ENCODE measurements at places on chromosomes 7 and 10.

DNA sequence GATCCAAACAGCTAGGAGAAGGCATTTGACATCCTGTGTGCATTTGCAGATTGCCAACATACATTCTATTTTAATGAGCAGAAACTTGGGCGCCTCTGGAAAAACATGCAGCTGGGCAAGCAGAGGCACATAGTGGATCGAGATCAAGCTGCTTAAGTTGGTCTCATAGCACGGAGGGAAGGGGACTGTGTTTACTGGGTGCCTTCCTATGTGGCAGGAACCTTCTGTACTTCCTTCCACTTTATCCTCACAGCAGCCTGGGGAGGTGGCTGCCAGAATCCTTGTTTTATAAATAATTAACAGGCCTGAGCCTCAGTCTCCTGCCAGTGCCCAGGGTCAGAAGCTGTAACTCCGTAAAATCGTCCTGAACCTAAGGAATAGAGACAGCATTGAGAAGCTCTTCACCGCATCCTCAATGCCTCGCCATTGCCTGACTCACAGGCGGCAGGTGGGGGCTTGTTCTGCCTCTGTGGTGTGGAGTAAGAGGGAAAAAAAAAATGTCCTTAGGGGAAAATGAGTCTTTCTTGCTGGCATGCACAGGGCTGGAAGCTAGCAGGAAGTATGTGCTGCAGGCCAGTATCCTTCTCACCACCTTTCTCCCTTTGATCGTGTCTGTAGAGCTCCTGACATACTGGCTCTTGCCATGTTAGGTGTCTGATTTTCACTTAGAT, 6.2 kb downstream of the VWA2 start:
- no peak for DNase-seq

DNA sequence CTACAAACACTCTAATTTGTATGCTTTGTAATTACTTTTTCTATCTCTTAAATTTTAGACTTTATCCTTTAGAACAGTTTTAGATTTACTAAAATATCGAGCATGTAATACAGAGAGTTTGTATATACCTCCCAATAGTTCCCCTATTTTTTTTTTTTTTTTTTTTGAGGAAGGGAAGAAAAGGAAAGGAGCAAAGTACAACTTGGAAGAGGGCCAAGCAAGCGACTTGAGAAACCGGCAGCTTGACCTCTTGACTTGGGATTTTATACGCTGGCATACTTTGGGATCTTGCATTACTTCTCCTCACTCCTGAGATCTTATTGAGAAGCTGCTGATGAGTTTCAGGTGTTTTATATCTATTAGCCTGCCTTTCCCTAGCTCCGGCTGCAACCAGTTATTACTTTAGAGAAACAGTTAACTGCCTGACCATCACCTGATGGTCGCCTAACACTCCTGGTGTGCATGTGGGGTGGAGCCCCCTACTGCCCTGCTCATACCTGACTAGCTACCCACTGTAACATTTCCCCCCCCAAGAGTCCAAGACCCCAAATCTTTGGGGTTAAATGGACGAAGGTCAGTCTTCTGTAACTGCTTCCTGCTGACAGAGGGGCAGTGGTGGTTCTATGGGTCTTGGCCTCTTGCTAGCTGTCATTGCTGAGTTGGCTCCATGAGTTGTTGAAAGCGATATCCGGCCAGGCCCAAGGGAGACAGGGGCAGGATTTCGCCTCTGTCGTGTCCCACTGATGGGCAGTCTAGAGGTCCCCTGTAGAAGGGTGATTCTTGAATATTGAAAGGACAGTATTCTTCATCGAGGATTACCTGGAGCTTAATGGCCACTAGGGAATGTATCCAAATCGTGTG, 28.5 kb downstream of the MKLN1 start:
- no peak for DNase-seq

DNA sequence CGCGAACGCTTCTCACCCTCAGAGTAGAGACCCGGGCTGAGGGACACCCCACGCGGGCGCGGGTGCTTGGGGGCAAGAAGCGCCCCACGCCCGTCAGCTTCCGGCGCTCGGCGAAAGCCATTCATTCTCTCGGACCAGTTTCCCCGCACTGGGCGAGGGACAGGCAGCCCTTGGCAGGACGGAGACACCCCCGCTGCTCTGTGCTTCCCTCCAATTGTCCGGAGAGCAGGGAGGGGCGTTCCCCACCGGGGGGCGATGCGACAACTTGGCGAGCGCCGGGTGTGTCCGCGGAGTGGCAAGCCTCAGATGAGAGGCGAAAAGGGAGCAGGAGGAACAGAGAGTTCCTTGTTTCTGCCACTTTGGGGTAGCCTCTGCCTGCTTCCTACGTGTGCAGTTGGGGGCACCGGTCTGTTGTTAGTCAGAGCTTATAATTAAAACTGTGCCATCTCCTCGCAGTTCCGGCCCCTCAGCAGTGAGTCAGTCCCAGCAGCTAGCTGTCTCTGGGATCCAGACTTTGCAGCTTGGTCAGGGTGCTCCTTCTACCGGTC, 1.7 kb downstream of the GPR158 start:
- no peak for DNase-seq

GRCh38 chr7:130654850-130655249, 13.7 kb downstream of the COPG2 start:
- no peak for DNase-seq

DNA sequence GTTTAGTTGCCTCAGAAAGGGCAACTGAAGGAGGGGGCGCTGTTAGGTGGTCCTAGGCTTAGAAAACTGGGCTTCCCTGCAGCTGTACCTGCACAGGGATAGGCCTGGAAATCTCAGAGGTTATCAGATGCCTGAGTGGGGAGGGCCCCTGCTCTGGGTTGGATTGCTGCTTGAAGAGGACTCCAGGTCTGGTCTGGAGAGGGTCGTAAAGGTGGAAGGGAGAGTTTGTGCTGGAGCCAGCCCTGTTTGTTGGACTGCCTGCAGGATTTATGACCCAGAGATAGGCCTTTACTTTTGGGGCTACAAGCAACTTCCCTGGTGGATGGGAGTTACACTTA, 765.9 kb downstream of the GRID1 start:
- DNase-seq = no peak

GRCh38 chr10:88032566-88032965, 169.1 kb downstream of the PTEN start:
- no peak for DNase-seq

GRCh38 chr10:113917636-113918035, 63.2 kb downstream of the NHLRC2 start:
- no peak for DNase-seq

DNA sequence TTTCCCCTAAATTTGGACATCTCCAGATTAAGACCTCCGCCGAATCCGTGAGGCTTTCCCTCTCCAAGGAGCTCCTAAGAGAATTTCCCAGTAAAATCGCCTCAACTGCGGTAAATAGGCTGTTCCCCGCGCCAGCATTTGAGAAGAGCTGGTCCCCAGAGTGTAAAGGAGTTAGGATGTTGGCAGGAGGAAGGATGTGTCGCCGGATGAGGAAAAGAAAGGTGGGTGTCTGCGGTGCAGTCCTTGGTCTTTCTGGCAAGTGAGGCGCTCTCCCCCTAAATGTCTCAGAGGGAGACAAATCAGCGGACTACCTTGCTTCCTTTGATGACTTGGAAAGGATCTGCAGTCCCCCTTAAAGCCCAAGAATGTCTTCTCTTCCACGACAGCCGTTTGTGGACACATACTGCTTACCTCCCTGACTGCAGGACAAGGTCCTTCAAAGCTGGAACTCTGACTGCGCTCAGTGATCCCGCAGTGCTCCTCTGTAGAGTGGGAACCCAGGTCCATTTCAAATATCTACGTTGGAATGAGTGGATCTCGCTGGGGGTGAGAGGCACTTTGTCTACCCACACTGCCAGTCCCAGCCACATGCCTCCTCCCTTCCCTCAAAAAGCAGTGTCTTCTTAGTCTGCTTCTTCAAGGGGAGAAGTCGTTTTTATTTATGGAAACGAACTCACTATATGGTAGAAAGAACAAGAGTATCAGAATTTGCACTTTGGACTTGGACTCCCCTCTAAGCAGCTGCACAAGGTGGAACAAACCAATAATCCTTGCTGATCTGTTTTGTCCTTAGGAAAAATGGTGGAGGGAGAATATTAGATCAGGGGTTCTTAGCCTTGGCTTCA, 1.1 kb upstream of the DLG5 start:
- DNase-seq = no peak

DNA sequence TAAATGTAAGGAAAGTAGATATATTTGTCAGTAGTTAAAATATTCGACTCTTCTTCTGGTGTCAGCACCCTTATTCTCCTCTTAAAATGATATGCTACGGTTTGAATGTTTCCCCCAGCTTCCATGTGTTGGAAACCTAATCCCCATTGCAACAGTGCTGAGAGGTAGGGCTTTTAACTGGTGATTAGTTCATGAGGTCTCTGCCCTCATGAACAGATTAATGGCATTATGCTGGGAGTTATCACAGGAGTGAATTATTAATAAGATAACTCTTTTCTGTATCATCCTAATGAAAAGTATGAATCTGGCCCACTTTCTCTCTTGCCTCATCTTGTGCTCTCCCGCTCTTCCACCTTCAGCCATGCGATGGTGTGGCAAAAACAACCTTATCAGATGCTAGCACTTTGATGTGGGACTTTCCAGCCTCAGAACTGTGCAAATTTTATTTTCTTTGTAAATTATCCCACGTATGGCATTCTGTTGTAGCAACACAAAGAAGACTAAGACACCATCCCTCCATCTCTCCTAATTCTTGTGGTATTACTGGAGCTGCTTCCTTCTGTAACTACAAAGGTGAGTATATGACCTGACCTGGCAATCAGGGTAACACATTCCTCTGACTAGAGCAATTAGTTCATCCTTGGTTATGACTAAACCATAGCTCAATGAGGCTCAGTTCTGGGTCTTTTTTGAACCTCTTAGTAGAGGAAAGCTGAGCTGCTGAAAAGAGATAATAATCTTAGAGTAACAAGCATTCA, 171.1 kb upstream of the TMEM196 start:
- no peak for DNase-seq

- DNase-seq = no peak
Measured at GRCh38 chr10:17010363-17011145, 119.1 kb downstream of the CUBN start.

GRCh38 chr7:75734586-75735458, 3.9 kb downstream of the HIP1 start:
- DNase-seq = no peak

- peak; percentile 56 for DNase-seq
Measured at GRCh38 chr10:79027147-79028055, 41.4 kb upstream of the ZMIZ1 start.

Measured in stimulated activated CD8-positive, alpha-beta memory T cell treated with anti-CD3 and anti-CD28 coated beads, Interleukin-15, amount 100 ng/mL, for 4 hours (primary cell).